ENCODE measurements at places on chromosomes 11 and 22.

DNA sequence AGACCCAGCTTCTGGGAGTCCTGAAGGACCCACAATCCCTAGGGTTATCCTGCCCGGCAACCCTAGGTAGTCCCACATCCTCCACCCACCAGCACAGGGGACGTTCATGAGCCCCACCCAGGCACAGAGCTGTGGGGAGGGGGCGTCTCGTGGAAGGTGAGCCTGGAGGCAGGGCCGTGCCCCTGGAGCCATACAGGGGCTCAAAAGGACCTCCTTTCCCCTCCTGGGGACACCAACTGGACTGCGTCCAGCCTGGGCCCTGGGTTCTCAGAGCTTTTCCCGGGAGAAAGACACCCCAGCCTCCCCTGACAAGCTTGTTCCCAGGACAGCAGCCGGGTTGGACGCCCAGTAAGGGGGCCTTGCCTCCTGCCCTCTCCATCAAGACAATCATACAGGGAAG is 78.4 kb downstream of the BRD1 start:
- DNase-seq: no peak

- no peak for DNase-seq
Observed at GRCh38 chr11:130211144-130211543, 51.6 kb downstream of the ST14 start.

GRCh38 chr11:13772223-13773046 is 104.0 kb downstream of the FAR1 start:
- DNase-seq: peak; percentile 71

GRCh38 chr11:70586261-70587074 is 188.1 kb downstream of the CTTN start:
- DNase-seq: no peak

- DNase-seq: no peak
Observed at GRCh38 chr22:26753125-26753862, 95.9 kb downstream of the MIAT start.

DNA sequence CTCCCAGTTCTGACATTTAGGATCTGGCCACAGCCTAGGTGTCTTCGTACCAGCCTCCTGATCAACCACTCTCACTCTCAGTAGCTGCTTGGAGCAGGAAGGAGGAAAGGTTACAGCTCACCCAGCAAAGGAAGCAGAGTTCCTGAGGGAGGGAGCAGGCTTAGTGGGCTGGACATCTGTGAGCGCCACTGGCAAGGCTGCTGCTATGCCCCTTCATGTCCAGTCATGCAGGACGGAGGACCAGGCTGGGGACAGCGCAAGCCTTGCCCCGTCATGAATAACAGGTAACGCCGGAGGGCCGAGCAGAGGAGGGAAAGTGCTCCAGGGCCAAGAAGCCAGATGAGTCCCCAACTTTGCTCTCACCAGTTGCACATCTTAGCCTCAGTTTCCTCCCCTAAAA is 25.8 kb downstream of the TPST2 start:
- no peak for DNase-seq

DNA sequence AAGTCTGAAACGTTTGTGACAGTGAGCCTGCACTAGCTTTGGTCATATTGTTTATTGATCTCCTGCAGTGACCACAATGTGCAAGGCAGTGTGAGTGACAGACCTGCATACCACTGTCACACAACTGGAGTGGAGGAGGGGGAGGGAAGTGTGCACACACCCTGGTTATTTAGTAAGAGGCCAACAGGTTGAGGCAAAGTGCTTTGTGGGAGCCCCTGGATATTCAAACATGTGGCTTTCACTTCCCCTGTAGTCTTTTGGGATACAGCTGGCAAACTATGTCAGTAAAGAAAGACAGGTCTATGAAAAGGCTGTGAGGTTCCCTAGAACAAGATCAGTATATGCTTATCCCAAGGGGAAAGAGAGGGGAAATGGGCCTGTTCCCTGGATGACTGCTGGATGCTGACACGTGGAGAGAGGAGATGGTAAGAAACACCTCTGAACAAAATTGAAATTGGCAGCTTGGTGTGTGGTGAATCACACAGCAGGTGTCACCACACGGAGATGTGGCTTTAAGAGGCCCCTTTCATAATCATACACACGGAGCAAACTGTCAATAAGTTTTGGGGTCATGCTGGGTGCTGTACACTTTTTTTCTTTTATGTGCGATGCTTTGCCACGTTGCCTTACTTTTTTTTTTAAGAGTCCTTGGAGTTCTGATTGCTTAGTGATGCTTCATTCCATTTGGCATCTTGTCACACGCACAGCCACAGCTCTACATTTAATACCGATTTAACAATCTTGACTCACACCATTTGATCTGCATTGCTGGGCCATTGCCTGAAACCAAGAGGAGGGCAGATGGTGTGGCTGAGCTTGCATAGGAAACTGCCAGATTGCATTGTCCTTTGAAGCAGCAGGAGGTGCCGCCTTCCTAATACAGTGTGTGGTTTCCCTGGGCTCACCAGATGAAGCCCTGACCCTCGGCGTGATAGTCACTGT is 11.3 kb downstream of the OSBP2 start:
- no peak for DNase-seq

All from renal cortex interstitium (tissue), 15 donors.